ENCODE measurements at places on chromosomes 5 and 9. TPM values are rescaled to one million over a fixed set of nuclear protein-coding genes. Genes with fewer than 3 reads are reported as not detected.

RLN2 gene
- total RNA-seq, result 5.0 TPM

AJM1 gene
- not detected for total RNA-seq

GRCh38 chr5:18010053-18010452, 375.8 kb downstream of the TAF11L14 start:
- DNase-seq, result peak; percentile 22

DNA sequence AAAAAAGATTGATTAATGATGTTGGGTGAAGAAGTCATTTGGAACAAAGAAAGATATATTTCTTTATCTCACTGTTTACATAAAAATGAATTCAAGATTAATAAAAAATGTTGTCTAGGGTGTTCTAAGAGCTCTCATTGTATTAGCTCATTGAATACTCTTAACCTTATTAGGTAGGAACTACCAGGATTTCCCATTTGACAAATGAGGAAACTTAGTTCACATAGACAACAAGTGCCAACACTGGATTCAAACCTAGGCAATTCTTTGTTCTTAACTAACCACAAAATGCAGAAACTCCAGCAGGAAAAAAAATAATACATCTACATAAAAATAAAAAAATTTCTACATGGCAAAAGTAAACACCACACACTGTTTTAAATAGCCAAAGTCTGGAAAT, 175.8 kb downstream of the RAPGEF6 start:
- no peak for DNase-seq

GRIA1 gene
- total RNA-seq, result 3.3 TPM

GLT6D1 gene
- total RNA-seq, result 0.80 TPM

LIX1 gene
- 164 TPM for total RNA-seq

OR1L6 gene
- not detected for total RNA-seq

DNA sequence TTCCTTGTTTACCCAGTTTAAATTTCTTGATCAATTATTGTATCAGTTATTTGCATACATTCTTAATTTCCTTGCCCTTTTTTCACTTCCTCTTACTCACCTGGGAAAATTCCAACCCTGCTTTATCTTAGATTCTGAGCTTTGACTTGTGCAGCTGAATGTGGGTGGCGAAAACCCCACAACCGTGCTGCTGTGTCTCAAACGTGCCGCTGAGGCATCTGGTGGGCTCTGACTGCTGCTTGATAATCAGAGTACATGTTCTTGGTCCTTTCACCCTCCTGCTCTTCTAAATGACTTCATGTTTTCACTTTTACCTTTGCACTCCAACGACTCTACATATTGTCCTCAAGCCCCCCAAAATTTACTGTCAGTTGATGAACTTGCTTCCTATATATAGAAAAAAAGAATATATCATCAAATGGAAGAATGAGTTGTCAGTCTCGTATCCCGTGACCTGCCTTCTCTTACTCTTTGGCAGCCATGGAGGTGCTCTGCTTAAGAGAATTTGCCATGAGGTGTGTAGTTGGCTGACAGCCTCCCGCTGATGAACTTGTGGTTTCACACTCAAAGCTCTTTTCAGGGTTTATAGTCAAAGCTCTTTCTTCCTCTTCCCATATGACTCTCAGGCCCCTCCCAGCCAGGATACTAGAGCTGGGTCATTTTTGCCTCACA, 14.0 kb upstream of the JAK2 start:
- no peak for DNase-seq

DNA sequence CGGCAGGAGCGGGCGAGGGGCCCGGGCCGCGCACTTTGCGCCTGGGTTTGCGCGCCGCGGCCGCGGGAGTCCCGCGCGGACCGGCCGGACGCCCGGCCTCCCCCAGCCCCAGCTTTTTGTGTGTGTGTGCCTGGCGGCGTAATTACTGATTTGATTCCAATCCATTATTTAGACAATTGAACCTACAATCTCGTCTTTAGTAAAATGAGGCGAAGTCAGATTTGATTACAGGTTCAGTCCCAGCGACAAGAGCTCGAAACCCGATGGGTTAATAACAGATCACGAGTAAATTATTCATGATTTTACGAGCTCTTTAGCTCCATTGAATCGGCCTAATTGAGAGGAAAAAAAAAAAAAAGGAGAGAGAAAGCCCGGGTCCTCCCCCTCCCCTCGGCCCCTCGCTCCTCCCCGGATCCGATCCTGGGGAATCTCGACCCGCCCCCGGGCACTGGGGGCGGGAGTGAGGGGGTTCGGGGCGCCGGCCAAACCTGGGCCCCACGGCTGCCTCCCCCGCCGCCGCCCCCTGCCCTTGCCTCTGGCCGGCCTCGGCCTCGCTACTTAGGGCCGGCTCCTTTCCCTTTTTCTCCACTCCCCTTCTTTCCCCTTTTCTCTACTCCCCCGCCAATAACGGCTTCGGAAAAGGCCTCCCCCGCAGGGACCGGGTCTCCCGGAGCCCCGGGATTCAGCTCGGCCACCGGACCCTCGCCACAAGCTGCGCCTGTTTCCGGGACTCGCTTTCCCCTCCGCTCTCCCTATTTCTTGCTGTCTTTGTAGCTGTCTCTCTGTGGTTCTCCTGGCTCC, 6.6 kb downstream of the LHX2 start:
- DNase-seq, result peak; percentile 81

PCSK1 gene
- total RNA-seq, result 3.9 TPM

DNA sequence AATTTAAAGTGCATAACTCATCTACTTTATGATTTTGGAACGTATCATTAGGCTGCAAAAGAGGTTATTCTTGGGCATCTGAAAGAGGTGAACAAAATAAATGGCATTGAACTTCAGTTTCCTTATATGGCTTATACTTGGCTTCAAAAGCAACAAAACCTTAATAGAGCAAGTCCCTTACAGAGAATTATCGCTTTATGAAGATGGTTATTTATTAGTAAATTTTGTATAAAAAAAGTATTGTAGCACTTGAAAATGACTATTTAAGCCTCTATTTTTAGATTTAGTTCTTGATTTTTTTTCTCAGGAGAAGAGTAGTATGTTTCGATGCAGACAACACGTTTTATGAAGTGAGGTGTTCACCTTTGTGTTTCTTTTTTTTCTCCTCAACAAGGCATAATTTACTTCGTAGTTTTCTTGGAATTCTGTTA, 2.0 kb downstream of the ERBIN start:
- DNase-seq, result no peak

ROR2 gene
- 20.1 TPM for total RNA-seq

DNA sequence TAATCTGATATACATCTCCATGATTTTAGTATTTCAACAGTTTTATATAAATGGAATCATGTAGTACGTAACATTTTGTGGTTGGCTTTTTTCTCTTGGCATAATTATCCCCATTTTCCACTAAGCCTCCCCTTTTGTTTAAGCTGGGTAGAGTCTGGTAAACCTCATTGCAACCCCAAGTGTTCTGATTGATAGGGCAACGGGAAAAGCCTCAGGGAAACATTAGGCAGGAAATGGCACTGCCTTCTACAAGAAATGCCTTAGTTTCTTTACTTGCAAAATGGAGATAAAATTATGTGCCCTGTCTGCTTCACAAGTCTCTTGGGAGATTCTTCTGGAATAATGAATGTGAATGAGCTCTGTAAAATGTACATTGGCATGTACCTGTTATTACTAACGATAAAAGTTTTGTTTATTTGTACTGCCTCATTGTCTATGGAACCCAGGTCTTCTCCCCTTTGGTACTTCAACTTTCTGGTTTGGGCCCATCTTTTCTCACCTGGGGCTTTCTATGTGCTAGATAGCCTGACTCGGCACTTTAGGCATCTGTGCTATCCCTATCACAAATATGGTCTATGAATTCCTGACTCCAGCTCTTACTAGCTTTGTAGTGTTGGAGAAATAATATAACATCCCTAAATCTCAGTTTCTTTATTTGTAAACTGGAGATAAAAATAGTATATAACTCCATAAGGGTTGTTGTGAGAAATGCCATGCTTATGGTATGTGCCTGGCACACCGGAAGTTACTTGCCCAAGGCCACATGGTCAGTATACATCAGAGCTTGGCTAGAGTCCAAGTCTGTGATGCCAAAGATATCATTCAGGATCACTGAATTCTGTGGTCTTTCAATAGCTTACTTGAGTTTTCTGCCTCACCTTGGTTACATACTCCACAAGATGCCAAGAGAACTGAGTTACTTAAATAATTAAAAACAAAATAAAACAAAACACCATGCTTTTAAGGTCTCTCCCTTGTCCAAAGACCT, 48.2 kb upstream of the ZNF169 start:
- no peak for DNase-seq

DNA sequence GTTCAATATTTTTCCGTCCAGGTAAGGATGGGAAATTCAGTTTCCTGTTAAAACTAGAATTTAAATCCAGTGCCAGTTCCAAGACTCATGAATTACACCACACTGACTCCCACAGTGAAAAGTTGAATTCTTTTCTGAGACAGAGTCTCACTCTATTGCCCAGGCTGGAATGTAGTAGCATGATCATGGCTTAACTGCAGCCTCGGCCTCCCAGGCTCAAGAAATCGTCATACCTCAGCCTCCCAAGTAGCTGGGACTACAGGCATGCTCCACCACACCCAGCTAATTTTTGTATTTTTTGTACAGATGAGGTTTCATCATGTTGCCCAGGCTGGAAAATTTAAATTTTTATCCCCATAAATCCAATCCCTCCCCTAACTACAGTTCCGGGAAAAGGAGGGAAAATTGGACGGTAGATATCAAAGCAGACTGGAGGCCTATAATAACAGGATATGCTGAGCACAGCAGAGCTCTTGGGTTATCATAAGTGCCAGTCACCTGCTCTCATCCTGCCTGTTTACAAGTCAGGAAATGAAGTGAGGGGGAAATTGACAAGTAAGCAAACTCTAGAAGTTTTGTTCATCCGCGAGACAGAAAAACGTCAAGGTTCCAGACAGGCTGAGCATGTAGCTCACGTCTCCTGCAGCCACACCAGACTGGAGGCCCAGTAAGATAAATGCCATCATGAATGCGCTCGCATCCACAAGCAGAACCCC, 105.7 kb downstream of the UGCG start:
- no peak for DNase-seq

GPR150 gene
- 0.12 TPM for total RNA-seq

PRSS3 gene
- not detected for total RNA-seq

DNA sequence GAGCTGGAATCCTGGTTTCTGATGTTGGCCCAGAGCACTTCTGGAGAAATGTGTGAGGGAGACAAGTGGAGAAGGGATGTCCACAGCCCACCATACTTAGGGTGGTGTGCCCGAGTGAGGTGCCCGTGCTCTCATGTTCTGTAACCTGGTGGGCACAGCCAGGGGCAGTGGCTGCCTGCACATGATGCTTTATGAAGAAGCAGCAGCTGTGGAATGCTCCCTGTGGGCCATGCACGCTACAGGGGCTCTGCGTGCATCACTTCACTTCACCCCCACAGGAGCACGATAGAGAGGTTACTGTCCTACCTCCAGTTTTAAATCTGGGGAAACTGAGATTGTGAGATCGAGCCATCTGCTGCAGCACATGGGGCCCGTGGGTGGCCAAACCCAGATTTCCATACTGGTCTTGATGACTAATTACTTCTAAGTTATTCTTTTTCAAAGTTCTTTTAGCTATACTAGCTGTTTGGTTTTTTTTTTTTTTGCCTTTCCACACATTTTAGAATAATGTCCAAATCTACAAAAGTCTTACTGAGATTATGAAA, 441.6 kb downstream of the GADD45G start:
- no peak for DNase-seq

PCDHA6 gene
- total RNA-seq, result 2.8 TPM

CYLC2 gene
- total RNA-seq, result not detected

CDH12 gene
- not detected for total RNA-seq

GRCh38 chr9:102768002-102768401, 227.1 kb upstream of the CYLC2 start:
- DNase-seq, result no peak

DNA sequence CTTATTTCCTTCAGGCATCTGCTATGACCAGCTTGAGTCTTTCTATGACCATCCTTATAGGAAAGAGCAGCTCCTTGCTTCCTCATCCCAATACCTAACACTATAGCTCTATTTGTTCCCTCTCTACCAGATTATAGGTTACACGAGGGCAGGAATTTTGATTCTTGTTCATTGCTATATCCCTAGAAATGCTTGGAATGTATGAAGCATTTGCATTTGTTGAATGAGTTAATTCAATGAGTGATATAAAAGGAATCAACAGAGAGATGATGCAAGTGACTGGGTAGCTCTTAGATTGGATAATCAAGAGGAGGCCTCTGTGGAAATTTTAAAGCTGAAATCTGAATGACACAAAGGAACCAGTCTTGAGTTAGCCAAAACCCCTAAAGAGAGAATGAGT, 13.9 kb downstream of the ZCCHC9 start:
- DNase-seq, result no peak

GRCh38 chr5:174191076-174191475, 145.6 kb downstream of the NSG2 start:
- DNase-seq, result no peak

GMCL2 gene
- not detected for total RNA-seq

LOX gene
- total RNA-seq, result 0.11 TPM

All from neural progenitor cell (in vitro differentiated cells).